GM18507 (cell line): ENCODE measurements at places on chromosomes 12 and 14.

GRCh38 chr12:26754148-26754547 is 78.8 kb downstream of the ITPR2 start:
- DNase-seq = no peak

- DNase-seq = no peak
Measured at GRCh38 chr12:23540572-23540971, 408.9 kb downstream of the SOX5 start.

GRCh38 chr14:21408147-21408546 is 24.3 kb upstream of the SUPT16H start:
- no peak for DNase-seq

- no peak for DNase-seq
Measured at GRCh38 chr14:85921241-85921640, 391.3 kb downstream of the FLRT2 start.

DNA sequence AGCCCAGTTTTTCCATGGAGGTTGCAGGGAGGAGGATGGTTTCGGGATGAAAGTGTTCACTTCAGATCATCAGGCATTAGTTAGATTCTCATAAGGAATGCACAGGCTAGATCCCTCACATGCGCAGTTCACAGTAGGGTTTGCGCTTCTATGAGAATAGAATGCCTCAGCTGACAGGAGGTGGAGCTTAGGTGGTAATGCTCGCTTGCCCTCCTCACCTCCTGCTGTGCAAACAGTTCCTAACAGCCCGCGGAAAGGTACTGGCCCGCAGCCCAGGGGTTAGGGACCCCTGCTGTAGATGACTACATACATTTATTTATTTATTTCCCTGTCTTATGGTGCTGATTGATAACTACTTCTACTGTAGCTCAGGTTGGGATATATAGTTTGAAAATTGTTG is 93.2 kb downstream of the FBXO33 start:
- no peak for DNase-seq

GRCh38 chr12:10584415-10584814 is 29.0 kb downstream of the MAGOHB start:
- no peak for DNase-seq

DNA sequence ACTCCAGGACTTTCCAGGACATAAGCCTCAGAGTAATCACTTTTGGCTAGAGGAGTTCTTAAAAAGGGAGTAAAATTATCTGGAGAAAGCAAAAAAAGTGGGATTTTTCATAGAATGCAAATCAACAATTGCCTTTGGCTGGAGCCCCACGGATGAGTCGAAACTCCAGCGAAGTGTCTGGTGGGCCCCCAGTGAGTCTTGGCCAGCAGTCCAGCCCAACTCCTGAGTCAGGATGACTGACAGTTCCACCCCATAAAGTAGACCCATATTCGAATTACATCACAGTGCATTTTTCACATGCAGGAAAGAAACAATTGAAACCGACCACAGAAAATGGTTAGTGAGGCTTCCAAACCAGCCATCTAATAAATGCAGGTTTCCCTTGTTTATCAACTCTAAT is 265.7 kb downstream of the BCL11B start:
- DNase-seq = no peak

GRCh38 chr14:42488965-42489364 is 882.3 kb downstream of the LRFN5 start:
- no peak for DNase-seq
